ENCODE measurements at places on chromosomes 1 and 21. TPM values are rescaled to one million over a fixed set of nuclear protein-coding genes. Genes with fewer than 3 reads are reported as not detected.

- DNase-seq: no peak
These were observed 1.0 kb downstream of the ST6GALNAC5 start for GRCh38 chr1:76868154-76868882.

- DNase-seq: no peak
These were observed 24.3 kb upstream of the GRHL3 start for GRCh38 chr1:24294716-24295371.

DNA sequence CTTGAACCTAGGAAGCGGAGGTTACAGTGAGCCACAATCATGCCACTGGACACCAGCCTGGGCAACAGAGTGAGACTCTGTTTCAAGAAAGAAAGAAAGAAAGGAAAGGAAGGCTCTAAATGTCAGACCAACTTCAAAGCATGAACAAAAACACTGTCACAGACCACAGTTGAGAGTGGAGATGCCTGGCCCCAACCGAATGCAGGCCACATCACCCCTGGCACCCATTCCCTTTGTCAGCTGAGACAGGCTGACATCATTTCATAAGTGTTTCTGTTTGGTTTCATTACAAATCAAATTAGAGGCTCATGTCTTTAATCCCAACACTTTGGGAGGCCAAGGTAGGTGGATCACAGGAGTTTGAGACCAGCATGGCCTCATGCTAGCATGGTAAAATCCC lies 28.6 kb upstream of the NADK start:
- DNase-seq: no peak

DNA sequence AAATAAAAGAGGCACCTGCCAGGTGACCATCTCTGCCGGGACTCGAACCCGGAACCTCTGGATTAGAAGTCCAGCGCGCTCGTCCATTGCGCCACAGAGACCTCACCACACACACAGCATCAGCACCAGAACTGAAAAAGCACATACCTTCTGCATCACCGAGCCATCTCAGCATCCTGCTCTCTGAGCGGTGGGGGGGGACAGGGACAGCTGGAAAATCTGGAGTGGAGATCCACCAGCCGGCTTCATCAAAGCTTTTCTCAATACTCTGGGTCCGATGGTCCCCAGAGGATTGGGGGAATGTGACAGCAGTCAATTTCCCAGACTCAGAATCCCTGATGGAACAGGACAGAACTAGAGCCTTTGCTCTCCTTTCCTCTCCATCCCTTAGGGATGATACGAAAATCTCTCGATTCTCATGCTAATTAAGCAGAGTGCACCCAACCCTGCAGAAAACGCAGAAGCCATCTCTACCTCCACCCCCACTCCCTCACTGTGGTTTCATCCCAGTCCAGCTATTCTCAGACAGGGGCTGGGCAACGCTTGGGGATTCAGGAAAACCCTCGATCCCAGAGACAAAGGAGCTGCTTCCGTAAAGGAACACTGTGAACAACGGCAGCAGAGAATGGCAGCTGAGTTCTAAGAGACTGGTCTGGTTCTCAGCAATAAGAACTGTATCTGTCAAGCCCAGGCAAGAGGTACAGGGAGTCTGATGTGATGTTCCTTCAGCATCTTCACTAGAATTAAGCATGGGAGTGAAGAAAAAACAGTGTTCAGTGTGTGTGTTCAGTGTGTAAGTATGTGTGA lies 29.6 kb upstream of the CADM3 start:
- no peak for DNase-seq

GRCh38 chr1:19918057-19918456 lies 5.4 kb downstream of the PLA2G2E start:
- peak; percentile 75 for DNase-seq

DNA sequence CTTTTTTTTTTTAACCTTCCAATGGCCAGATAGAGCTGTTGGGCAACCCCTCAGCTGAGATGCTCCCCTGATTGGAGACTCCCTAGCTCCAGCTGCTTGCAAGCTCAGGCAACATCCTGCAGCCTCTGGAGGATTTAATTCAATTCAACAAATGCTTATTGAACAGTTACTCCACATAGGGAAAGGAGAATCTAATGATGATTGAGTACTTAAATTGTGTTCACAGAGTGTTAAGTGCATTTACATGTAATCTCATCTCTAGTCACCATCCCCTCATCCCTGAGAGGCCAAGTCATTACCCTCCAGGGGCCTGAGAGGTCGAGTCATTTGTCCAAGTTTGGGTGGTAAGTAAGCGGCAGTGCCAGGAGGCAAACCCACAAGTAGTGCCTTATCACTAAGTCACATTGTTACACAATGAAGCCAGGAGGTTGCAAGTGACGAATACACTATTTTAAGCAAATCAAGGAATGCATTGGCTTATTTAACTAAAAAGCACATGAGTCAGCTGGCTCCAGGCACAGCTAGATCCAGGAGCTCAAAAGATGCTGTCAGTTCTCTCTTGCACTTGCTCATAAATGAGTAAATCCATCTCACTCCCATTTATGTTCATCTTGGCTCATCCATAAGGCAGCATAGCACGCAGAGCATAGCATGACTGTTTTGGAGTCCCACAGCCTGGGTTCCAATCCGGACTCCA lies 64.3 kb downstream of the OPTC start:
- DNase-seq: peak; percentile 92

DNA sequence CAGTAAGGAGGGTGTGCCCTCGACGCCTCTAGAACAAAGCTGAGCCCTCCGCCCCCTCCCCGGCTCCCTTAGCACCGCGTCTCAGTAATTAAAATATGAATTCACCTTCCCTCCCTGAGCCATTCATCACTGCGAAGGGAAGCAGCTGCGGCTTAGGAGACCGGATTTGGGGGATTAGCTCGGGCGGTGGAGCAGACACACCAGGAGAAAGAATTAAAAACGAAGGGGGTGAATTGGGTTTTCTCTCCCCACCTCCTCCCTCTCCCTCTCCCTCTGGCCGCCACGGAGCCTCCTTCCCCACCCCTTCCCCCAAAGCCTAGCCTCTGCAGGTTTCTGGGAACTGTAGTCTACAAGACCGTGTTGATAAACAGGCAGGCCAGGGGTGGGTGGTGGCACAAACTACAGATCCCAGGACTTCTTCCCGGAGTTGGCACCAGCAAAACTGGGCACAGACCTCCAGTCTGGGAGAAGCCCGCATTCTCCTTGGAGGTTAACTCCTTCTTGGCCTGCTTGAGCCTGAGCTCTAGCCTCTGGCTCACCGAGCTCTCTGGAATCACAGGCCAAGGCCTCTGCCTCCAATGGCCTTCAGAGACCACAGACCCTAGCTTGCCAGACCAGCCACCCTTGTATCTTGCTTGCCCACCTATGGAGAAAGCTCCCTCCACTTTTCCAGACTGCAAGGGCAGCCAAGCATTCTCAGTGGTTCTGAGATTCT lies 10.8 kb downstream of the BLACAT1 start:
- no peak for DNase-seq

- no peak for DNase-seq
These were observed 45.7 kb downstream of the PEX14 start for GRCh38 chr1:10520497-10520896.

DNA sequence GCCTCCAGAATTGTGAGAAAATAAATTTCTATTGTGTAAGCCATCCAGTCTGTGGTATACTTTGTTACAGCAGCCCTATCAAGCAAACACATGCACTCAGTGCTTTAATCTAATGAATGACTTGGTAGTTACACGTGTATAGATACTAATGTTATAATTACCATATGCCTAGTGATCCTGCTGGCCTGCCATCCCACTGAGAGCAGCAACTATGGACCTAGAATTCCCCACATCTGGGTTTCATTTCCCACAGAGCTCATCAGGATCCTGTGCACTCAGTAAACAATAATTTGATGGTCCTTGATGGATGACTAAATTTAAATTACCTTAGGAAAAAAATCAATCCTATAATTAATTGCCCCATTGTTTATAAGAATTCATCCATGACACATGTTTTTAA lies 86.5 kb upstream of the RGS1 start:
- DNase-seq: no peak

DNA sequence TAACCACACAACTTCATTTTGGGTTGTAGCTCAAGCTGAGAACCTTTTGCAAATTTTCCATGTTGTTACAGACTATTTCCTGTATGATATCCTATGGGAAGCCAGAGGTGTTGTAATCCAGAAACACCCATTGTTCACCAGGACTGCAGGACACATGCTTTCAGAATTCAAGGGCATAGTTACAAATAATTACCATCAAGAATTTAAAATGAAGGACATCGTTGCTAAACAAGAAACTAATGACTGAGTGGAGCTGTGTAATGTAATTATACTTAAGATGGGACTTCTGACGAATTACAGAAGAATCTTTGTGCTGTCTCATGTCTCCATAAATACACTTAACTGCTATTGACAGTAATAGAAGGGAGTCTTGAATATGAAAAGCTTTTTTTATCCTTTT lies 47.6 kb upstream of the HOOK1 start:
- no peak for DNase-seq

DNA sequence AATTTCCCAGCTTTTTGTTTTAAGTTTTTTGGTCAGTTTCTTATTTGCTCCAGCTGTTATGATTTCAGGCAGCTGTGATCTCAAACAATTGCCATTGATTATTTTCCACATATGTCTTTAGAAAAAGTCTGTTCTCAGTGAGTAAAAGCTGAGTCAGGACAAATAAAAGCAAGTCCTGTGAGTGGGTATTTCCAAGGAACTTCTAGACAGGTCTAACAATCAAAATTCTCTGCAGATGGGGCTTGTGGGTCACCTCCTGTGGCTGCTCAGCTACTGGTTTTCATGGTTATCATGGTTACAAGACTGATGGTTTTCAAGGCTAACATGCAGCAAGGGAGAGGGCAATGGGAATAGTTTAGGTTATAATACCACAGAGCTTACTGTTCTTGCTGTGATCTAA lies 585.7 kb downstream of the LMO4 start:
- no peak for DNase-seq

DNA sequence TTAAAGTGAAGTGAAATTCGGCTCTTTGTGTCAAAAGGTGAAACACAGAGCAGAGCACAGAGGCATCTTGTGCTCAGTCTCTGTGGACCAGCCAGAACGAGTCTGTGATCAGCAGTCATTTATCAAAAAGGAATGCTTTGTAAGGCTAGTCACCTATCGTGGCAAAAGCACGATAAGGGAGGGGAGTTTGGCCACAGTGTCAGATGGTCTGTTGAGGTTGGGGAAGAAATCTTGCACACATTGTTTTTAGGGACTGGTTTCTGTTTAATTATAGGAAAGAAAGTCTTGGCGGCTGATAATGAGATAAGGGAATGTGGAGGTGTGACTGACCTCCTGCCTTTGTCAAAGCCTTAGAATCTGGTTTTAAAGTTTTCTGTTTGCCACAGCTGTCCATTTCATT lies 58.2 kb upstream of the KIAA1614 start:
- DNase-seq: no peak

DNA sequence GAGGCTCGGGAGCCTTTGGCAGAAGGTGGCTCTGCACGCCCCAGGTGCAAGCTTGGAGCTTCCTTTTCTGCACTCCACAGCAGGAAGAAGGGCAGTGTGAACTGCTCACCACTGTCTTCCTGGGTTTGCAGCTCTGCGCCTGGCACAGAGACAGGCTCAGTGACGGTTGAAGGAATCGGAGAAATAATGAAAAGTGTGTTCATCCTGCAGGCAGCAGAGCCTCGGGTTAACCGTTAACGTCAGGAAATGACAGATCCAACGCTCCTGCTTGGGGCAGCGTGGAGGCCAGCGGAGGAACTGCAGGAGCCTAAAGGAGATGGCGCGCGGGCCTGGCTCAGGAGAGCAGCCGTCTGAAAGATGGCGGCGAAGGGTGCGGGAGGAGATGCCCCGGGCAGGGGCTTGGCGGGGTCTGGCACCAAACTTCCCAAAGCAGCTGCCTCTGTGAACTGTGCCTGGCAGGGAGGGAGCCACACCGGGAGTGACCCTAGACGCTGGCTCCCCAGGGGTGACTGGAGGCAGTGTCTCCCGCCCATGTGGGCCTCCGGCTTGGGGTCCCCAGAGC lies 10.9 kb upstream of the SAMD11 start:
- no peak for DNase-seq

GRCh38 chr1:27413004-27413403 lies 20.6 kb downstream of the GPR3 start:
- DNase-seq: no peak

- DNase-seq: no peak
These were observed 1.5 kb downstream of the EPRS1 start for GRCh38 chr1:220044678-220045355.

DNA sequence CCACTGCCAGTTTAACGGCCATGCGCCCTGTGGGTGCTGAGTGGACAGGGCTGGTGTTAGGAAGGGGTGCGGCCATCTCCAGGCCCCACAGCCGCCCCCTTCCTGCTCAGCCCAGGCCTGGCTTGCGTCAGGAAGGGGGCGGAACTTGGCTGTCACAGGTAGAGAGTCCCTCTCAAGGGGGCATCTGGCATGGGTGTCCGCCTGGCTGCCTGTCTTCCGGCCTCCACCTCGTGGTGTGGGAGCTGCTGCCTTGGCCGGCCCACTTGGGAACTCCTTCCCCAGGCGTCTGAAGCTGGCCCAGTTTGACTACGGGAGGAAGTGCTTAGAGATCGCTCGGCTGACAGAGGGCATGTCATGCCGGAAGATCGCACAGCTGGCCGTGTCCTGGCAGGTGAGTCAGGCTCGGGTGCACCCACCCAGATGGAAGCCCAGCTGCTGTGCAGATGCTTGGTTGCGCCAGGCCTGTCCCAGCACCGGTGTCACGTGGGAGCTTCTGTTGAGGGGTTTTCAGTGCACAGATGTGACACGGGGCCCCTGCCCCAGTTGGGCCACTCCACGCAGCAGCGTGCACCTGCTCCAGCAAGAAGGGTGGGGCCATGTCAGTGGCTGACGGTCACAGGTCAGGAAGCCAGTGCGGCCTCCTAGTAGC lies 9.1 kb upstream of the ATAD3B start:
- no peak for DNase-seq

- DNase-seq: no peak
These were observed 170.3 kb downstream of the KAZN start for GRCh38 chr1:14768582-14769304.

DNA sequence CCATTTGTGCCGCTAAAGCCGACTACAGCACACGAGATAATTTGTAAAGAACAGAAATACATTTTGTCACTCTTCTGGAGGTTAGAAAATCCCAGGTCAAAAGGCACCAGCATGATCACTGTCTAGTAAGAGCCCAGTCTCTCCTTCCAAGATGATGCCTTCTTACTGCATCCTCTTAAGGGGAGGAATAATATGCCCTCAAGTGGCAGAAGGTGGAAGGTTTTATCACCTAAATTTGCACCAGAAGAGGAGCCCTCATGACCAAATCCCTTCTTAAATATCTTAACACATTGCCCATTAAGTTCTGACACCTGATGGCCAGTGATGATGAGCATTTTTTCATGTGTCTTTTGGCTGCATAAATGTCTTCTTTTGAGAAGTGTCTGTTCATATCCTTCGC lies 326.7 kb upstream of the RGS18 start:
- no peak for DNase-seq

- no peak for DNase-seq
These were observed 3.0 kb upstream of the MACO1 start for GRCh38 chr1:25427696-25428095.

Gene LRRC39
- 0.13 TPM for total RNA-seq

Gene SLC6A9
- total RNA-seq: 0.66 TPM

Gene AIM2
- not detected for total RNA-seq

Gene CLCA1
- total RNA-seq: not detected

Gene PRDX6
- 448 TPM for total RNA-seq

Gene DUSP23
- 3.2 TPM for total RNA-seq

Gene CCDC18
- 30.4 TPM for total RNA-seq

Gene MSH4
- not detected for total RNA-seq

Gene HSF2BP
- 2.8 TPM for total RNA-seq

Gene MCOLN3
- total RNA-seq: 0.16 TPM
